ENCODE measurements at places on chromosomes 5 and 9.

- peak; percentile 67 for DNase-seq
Measured at GRCh38 chr5:9543311-9543920, 2.5 kb downstream of the SEMA5A start.

GRCh38 chr5:136042156-136042555, 13.4 kb downstream of the TGFBI start:
- no peak for DNase-seq

- DNase-seq: no peak
Measured at GRCh38 chr5:56616454-56617160, 198.7 kb upstream of the MAP3K1 start.

GRCh38 chr5:158246661-158247060, 387.7 kb upstream of the CLINT1 start:
- DNase-seq: no peak
